ENCODE measurements at places on chromosomes 3 and 15.

DNA sequence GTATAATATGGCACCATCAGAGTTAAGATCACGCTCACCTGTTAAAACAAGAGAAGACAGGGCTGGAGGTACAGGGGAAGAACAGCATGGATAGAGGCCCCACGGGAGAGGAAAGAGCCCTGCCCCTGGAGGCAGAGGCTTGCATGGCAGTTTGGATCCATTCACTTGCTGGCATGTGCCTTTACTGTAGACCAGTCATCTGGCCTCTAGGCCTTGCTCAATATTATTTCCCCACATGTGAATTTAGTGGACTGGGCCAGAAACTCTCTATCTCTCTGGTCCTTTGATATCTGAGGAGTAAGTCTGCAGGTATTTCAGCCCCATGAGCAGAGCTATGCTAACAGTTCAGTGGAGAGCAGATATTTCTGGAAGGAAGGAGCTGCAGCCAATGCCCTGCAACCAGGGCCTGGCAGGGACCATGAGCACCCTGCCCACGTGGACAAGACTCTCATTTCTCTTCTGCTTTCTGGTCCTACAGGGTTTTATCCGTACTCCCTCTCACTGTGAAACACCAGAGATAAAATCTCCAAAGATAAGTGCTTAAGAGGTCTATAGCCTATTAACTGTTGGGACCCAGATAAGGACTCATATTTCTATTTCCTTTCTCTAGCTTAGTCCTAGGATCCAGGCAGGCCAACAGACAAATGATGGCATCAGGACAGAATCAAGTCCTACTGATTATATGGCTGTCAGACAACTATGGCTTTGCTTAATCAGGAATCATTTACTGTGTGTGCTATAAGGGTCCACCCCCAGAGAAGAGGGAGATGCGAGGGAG lies 65.0 kb downstream of the CLDN11 start:
- DNase-seq: no peak

GRCh38 chr15:52343831-52344230 lies 48.2 kb upstream of the MYO5C start:
- peak; percentile 31 for DNase-seq

- peak; percentile 80 for DNase-seq
Observed at GRCh38 chr3:172323894-172324610, 124.2 kb downstream of the GHSR start.

DNA sequence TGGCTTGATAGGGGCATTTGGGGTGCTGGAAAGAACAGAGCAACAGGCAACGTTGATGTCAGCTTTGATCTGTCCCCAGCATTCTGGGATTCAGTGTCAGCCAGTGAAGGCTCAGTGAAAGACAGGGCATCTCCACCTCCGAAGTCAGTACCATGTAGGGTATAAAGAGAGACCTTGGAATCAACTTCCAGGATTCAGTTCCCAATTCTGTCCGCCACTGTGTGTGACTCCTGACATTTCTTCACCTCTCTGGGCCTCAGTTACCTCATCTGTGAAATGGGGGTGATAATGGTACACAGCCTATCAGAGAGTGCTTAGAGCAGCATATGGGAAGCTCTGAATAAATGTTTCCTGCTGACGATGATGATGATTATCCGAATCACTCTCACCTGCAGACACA lies 55.6 kb upstream of the FLNB start:
- DNase-seq: no peak

DNA sequence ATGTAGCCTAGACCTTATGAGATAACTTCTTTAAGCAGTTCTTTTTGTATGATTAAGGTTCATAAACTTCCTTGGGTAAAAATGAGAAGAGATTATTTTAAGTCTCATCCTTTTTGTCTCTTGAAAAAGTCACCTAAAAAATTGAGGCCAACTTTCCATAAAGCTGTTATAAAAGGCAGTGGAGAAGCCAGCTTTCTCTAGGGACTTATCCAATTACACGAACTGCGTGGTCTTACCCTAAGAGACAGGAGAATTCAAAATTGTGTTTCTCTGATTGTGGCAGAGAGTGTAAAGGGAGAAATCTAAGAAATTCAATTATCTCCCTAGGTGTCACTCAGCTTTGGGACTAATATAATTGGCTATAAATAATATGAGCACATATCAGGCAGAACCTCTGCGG lies 262.0 kb downstream of the SHOX2 start:
- no peak for DNase-seq
